ENCODE measurements at places on chromosomes 3 and 15. TPM values are rescaled to one million over a fixed set of nuclear protein-coding genes. Genes with fewer than 3 reads are reported as not detected.
A peak's percentile ranks its signal among the peaks of the same experiment; 100 is the strongest.

DNA sequence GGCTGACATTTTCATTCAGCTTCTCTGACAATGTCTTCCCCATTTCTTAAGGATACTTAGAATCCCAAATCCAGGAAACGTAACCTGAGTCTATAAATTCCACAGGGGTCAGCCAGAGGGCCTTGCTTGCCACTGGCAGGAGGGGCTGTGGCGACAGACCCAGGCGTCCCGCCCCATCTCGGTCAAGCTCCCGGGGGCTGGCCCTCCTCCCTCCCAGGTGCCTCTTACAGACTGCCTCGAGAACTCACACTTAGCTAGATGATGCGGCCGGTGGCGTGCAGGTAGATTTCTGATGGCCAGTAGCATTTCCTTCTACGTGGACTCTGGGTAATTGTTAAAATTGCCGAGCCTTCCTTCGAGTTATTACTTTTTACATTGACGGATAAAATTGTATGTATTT is 172.5 kb downstream of the NSMCE3 start:
- no peak for DNase-seq

- peak; percentile 48 for DNase-seq
Observed at GRCh38 chr3:48187579-48188265, 495 bp downstream of the CDC25A start.

GRCh38 chr15:60840703-60841411 is 361.9 kb upstream of the ICE2 start:
- DNase-seq, result no peak

DNA sequence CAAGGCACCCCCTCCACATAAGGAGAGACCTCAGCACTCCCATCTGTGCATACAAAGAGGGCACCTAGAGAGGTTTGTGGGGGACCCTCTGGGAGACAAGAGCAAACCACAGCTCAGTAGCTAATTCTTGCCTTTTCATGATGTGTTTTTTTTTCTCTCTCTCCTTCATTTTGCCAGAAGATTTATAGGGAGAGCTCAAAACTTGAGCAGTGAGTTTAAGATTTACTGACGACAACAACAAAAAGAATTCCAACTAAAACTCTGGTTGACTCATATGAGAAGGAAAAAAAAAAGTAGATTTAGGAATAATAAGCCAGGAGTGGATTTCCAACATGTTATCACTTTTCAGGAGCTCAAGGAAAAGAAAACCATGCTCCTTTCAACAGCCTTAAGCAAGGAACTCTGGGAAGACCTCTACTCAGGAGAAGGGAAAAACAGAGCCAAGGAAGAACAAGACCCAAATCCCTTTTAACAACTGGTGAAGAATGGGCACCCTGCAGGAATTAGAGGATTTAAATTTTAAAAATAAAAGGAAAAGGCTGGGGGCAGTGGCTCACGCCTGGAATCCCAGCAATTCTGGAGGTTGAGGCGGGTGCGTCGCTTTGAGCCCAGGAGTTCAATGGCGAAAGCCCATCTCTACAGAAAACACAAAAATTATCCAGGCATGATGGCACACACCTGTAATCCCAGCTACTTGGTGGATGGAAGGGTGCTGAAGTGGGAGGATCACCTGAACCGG is 58.2 kb upstream of the RAD18 start:
- DNase-seq, result no peak

DNA sequence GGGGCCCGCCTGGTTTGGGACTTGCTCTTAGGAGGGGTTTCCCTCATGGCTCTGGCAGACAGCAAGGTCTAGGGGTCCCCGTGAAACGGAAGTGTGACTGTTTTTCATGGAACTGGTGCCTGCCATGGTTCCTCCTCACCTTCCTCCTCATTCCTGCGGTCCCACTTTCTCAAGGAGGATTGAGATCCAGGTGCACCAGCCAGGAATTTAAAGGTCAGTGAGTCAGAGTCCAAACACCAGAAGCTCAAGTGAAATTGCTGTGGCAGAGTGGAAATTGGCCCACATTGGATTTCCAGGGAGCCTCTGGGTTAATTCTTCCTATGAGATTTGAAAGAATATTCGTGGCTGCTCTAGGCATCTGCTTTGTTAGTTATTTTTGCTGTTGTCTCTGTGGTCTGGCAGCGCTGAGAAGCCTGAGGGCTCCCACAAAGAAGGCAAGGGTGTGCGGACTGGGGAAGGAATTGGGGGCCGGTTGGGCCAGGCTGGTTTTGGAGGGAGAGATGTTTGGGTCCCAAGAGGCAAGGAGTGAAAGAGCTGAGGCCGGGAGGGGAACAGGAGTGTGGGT is 60.4 kb upstream of the TNFAIP8L3 start:
- no peak for DNase-seq

Gene SLC28A1
- total RNA-seq, result not detected

- DNase-seq, result no peak
Observed at GRCh38 chr3:148948913-148949657, 42.3 kb upstream of the GYG1 start.

DNA sequence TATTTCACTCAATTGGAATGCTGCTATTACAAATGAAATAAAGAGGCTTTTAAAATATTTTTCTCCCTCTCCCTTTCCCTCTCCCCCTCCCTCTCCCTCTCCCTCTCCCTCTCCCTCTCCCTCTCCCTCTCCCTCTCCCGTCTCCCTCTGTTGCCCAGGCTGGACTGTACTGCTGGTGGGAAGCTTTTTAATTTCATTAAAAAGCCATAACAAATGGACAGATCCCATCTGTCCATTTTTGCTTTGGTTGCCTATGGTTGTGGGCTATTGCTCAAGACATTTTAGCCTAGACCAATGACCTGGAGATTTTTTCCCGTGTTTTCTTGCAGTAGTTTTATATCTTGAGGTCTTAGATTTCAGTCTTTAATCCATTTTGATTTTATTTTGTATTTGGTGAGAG is 107.2 kb upstream of the LRRC3B start:
- no peak for DNase-seq

GRCh38 chr3:129226374-129226773 is 23.0 kb upstream of the COPG1 start:
- DNase-seq, result no peak

Gene GNAT1
- not detected for total RNA-seq

DNA sequence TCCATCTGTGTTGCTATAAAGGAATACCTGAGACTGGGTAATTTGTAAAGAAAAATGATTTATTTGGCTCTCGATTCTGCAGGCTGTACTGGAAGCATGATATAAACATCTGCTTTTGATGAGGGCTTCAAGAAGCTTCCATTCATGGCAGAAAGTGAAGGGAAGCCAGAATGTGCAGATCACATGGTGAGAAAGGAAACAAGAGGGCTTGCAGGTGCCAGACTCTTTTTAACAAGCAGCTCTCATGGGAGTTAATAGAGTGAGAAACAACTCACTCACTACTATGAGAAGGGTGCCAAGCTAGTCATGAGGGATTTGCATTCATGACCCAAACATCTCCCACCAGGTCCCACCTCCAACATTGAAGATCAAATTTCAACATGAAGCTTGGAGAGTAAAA is 247.2 kb downstream of the ZIC4 start:
- DNase-seq, result no peak

DNA sequence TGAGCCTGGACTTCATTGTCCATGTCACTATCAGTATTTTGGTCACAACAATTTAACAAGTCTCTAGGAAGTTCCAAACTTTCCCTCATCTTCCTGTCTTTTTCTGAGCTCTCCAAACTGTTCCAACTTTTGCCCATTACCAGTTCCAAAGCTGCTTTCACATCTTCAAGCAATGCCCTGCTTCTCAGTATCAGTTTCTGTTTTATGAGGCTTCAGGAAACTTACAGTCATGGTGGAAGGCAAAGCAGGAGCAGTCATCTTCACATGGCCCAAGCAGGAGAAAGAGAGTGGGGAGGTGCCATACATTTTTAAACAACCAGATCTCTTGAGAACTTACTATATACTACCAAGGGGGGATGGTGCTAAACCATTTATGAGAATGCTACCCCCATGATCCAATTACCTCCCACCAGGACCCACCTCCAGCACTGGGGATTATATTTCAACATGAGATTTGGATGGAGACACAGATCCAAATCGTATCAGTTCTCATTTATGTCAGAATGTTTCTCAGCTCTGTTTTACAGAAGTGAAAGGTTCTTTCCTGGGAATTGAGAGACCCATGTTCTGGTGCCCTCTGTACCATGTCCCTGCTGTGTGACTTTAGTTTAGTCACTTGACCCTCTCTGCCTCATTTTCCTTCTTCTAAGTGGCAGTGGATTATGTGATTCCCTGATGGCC is 169.7 kb downstream of the PLCL2 start:
- no peak for DNase-seq

DNA sequence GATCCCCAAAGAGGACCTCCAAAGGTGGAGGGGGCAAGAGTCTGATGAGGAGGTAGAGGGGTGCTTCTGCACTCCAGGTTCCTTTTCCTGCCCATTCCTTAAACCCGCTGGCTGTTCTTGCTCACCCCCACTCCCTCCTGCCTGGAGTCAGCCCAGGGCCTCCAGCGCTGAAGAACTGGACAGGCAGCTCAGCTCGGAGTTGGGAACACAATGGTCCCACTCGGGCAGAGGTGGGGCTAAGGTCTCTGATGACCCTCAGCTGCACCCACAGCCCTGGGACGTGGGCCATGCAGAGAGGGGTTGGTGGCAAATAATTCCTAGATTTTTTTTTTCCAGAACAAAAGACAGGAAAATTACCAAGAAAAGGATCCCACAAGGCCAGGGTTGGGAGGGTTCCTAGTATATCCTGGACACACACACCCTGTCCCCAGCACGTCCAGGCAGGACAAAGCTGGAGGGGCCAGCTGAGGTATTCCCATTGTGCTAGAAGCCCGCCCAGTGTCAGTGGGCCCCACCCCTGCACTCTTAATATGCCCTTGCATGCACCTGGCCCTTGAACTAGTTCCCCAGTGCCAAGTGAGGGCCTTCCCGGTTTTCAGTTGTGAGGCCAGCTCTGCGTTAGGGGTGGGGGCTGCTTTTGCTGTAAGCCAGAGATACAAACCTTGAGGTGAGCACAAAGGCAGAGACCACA is 22.1 kb upstream of the IP6K2 start:
- no peak for DNase-seq

GRCh38 chr3:130707902-130708601 is 38.6 kb downstream of the PIK3R4 start:
- no peak for DNase-seq

Gene GRAMD1C
- 5.3 TPM for total RNA-seq

- no peak for DNase-seq
Observed at GRCh38 chr15:70058642-70059360, 38.9 kb downstream of the TLE3 start.

DNA sequence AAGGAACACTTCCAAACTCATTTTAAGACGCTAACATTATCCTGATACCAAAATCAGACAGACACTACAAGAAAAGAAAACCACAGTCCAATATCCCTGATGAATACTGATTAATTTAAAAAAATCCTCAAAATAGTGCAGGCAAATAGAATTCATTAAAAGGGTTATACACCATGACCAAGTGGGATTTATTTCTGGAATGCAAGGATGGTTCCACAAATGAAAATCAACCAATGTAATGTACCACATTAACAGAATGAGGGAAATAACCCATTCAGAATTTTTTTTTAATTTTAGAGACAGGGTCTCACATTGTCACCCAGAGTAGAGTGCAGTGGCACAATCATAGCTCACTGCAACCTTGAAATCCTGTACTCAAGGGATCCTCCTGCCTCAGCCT is 17.3 kb upstream of the AP4E1 start:
- no peak for DNase-seq

GRCh38 chr3:37892927-37893600 is 31.4 kb downstream of the CTDSPL start:
- DNase-seq, result peak; percentile 3

DNA sequence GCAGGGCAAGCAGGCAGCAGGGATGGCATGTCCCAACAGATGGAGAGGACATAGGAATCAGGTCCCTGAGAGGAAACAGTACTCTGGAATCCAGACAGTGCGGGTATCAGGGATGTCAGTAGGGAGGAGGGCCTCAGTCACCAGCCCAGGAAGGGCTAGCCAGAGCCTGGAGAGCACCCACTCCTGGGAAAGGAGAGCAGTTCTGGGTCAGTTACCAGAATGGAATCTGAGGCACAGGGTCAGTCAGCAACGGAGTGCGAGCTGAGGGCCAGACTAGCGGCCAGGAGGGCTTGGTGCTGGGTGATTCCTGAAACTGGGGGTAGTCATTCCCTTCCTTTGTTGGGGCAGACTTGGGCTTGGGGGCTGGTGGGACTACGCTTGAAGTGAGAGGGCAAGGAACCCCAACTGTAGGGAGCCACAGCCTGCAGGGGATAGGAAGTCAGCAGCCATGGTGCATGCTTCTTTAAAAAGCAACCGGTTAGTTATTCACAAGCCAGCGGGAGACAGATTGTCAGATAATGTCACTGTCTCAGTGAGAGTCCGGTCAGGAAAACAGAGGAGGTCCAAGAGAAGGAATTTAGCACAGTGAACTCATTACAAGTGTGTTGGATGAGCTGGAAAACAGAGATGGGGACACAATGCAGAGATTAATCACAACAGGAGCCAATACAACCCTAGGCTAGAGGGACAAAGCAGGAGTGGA is 27.9 kb downstream of the PLA1A start:
- DNase-seq, result no peak

Gene GREM1
- total RNA-seq, result 2.4 TPM

- no peak for DNase-seq
Observed at GRCh38 chr3:72238010-72238691, 453.2 kb upstream of the PROK2 start.

DNA sequence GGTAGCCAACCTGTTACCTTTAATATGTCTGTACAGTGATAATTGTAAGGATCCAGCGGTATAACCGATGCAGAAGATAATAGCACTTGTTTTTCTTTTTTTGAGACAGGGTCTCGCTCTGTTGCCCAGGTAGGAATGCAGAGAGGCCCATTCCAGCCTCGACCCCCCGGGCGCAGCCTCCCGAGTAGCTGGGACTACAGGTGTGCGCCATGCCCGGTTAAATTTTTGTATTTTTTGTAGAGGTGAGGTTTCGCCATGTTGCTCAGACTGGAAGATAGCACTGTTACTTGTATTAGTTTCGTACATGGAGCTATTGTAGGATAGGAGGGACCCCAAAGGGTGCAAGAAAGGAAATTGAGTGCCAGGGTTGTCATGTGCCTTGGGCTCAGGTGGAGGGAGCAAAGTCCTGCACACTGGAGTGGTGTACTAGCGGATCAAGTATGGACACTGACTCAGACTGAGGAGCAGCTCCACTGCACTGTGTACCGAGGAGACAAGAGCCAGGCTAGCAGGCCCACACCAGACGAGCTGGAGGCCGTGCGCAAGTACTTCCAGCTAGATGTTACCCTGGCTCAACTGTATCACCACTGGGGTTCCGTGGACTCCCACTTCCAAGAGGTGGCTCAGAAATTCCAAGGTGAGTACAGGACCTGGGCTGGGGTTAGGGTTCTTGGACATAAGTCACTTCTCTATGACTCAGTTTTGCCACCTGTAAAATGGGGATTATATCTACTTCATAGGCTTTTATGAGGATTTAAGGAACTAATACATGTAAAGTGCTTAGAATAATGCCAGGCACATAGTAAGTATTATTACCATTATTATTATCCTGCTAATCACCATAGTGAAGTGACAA is 1.0 kb downstream of the OGG1 start:
- no peak for DNase-seq

DNA sequence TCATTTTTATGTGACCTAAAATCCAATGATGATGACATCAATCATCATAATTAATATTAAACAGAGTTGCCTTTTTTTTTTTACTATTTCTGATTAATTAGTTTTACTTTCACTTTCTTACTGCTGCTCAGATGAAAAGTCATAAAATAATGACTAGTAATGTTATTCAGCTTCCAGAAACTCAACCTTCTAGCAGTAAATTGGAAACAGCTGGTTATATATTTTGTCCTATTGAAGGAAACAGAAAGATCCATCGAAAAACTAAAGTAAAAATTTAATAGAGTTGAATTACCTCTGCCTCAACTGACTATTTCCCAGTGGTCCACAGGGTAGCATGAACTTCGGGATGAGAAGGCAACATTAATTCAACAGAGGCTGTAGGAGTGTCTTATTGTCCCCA is 107.1 kb upstream of the PTX3 start:
- no peak for DNase-seq

GRCh38 chr15:80679167-80679803 is 15.8 kb upstream of the ABHD17C start:
- no peak for DNase-seq
